ENCODE measurements at places on chromosomes 3 and 15.
A peak's percentile ranks its signal among the peaks of the same experiment; 100 is the strongest.

GRCh38 chr3:16338999-16339398, 74.0 kb downstream of the OXNAD1 start:
- DNase-seq: no peak

- DNase-seq: no peak
Observed at GRCh38 chr3:95177096-95177495, 1114.2 kb downstream of the NSUN3 start.

DNA sequence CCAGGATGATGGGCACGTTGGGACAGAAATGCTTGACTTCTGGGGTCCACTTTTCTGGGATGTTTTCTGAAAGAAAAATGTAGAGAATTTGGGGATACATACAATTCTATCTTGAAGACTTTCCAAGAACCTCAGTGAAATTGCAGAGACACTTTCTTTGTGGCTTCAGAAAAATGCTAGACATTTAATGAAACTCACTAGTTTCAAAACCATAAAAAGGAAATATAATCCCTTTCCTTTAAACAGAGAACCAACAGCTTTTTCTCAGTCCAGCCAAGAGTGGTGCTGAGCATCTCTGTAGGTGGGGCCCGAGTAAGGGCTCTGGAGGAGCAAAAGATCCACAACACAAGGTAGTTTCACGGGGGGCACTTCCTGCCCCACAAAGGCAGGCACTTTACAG, 4.4 kb upstream of the GPX1 start:
- DNase-seq: no peak

GRCh38 chr3:30986551-30986950, 92.1 kb upstream of the GADL1 start:
- DNase-seq: no peak

GRCh38 chr3:5191555-5192304, 4.2 kb downstream of the EDEM1 start:
- no peak for DNase-seq

DNA sequence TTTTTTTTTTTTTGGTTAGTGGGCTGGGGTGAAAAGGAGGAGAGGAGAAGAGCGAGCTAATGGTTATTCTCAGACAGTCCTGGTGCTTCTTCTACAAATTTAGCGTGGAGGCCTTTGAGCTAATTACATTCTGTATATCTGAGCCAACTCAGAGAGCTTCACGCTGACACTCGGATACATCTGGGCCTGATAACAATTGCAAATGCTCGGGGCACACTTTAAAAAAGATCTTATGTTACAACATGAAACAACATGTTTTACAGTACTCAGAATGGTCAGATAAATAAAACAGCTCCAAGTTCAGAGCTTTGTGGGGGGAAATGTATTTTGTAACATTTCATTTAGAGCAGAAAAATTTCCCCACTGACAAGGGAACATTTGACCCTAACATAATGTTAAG, 966.9 kb upstream of the NR2F2 start:
- no peak for DNase-seq

DNA sequence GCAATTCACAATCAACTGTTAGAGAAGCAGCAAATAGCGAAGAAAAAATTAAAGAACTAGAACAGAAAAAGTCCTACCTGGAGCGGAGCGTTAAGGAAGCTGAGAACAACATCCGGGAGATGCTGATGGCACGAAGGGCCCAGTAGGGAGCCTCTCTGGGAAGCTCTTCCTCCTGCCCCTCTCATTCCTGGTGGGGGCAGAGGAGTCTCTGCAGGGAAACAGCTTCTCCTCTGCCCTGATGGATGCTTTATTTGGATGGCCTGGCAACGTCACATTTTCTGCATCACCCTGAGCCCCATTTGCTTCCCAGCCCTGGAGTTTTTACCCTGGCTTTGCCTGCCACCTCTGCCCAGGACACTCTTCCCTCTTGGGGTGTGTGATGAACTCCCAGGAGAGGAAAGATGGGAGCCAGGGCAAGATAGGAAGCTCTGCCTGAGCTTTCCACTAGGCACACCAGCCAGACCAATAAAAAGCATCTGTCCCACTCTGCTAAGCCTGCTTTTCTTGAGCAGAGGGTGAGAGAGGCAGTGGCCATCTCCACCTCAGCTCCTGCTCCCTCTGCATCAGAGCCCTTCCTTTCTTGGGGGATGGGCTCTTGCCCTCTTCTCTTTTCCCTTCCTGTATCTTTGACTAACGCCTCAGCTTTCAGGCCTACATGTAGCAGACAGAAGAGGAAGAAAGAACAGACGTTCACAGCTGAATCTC, 39.4 kb downstream of the PPARG start:
- no peak for DNase-seq

- DNase-seq: peak; percentile 83
Observed at GRCh38 chr15:47742334-47742733, 25.0 kb downstream of the SEMA6D start.

DNA sequence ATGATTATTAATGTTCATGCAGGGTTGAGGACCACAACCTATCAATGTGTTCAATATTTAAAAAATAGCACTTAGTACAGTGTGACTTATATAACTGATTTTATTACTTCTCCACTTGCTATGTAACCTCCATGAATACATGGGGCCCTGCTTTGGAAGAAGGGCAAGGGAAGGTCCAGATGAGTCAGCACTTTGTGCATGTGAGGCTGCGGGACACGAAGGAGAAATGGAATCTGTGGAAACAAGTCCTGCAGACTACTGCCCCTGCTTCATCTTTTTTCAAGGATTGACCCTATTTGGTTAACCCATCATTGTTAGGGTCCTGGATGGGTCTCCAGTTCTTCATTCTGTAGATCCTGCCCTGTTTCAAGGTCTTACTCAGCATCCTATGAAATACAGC, 1.6 kb downstream of the NXPE3 start:
- DNase-seq: peak; percentile 10

GRCh38 chr15:67120839-67121643, 55.6 kb downstream of the SMAD3 start:
- DNase-seq: peak; percentile 54

GRCh38 chr3:141737093-141737492, 1.0 kb upstream of the RNF7 start:
- DNase-seq: no peak

DNA sequence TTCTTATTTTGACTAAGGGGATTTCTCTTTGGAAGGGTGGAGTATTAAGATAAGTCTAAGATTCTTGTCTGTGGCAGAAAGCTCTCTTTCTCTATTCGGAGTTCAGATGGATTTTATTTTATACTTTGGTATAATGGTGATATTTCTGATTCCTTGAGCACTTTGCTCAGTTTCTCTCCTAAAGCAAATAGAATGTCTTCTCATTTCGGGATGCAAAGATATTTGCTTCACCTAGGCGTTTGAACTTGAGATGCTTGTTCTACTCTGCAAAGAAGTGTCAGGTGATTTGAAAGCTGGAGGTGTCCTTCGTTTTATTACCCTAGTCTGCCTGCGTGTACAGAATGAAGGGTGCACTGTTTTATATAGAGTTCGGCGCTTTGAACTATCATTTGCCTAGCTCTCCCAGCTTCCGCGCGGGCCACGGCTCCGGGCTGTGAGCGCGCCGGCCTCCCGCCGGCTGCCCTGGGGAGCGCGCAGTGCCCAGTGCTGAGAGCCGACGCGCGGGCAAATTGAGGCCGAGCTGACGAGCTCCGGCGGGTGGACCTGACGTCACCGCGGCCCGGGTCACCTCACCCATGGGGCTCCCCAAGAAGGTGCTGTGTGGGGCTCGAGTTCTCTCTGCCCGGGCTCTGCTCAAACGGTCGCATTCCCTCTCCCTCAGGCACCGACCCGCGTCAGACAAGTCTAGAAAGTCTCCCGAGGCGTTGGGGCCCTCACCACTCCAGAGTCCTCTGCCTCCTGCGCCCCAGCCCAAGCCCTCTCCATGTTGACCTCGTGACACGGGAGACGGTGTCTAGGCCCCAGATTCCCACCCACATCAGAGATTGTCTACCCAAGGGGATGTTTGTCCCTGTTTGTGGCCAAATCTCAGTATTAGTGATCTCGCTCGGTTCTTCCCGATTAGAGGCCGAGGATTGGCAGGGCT, 7.5 kb downstream of the SOX2 start:
- peak; percentile 63 for DNase-seq

DNA sequence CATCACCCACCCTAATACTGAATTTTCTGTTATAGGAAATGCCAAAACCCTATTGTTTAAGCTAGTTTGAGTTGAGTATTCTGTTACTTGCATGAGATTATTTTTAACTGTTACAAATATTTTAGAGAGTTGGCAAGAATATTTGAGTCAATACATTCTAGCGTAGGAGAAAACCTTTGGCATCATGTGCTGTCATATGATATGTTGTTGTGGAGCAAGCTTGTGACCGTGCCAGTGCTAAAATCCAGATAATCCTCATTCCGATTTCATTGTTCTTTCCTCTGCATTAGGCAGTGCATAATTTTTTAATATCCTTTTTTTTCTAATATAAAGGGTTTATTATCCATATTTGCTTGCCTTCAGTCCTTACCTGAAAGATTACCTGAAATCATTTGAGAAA, 168.0 kb upstream of the GMNC start:
- no peak for DNase-seq

DNA sequence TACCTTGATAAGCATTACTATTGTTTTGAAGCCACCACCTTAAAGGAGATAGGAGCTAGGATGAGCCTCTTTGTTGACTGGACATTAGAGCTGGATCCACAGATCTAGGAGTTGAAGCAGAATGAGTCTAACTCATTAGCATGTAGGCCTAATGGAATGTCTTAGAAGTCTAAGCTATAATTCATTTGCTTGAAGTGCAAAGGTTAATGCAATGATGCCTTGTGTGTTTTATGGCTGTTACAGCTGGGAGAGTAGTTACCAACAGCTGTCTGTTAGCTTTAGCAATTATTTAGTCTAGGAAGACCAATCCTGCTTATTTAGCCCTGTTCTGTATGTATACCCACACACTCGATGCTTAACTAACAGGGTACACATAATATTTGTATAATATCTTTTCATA, 419.3 kb downstream of the TUSC7 start:
- DNase-seq: no peak

DNA sequence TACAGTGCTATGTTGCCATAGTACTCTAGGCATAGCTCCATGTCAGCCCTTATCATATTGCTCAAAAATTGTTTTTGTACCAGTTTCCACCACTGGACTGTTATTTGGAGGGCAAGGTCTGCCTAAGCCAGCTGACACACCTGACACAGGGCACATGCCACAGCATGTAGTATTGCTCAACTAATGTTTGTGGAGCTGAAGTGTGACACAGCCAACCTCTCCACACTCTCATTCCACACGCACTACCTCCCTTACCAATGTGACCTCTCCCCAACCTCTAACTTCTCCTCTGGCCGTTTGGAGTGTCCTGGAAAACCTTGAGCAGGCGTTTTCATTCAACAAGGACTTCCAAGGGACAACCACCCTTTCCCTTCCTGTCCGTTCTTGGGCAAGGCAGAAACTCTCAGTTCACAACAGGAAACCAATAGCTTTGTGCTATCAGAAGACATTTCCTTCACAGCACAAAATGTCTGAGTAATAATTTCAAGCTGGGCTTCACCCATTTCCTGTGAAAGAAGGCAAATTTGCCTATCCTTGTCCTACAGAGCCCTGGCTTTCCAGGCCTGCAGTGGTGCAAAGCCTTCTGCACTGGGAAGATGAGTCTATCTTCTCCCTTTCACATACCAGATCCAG, 38.4 kb downstream of the TLNRD1 start:
- DNase-seq: no peak

GRCh38 chr3:179651687-179652446, 973 bp upstream of the USP13 start:
- DNase-seq: peak; percentile 20

GRCh38 chr15:33145447-33145846, 49.1 kb downstream of the FMN1 start:
- no peak for DNase-seq

- no peak for DNase-seq
Observed at GRCh38 chr3:45249391-45249790, 23.3 kb upstream of the TMEM158 start.

DNA sequence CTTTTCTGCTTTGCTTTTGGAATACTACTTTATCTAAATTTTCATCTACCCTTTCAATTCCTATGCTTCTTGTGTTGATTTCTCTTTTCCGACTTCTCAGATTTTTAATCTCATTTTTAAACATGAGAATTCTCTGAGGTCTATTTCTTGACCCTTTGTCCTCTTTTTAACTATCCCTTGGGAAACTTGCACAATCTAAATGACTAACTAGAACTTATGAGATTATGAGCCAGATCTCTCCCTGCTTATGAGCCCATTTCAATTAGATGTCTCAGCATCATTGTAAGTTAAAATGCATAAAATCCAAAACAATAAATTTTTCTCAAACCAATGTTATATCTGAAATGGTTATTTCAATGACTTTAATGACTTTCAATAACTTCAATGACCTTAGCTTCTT, 296.9 kb upstream of the AGTR1 start:
- DNase-seq: no peak

- peak; percentile 1 for DNase-seq
Observed at GRCh38 chr15:61750271-61751084, 309.8 kb downstream of the VPS13C start.

GRCh38 chr15:65981837-65982626, 112.7 kb downstream of the RAB11A start:
- peak; percentile 73 for DNase-seq

DNA sequence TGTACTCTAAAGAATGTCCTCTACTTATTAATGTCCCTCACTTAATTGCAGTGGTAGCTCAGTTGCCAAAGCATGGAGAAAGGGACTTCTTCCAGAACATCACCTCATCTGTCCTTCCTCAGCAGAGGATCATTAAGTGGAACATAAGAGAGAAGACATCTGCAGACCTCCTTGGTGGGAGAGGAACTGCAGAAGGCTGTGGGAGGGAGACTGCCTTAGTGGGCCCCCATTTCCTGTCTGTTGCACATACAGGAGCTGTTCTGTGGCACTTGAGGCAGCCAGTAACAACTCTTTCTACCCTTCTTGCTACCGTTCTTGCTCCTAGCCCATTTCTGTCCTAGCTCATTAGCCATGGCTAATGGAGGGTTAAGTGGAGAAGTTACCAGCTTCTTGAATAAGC, 33.6 kb downstream of the HPS3 start:
- no peak for DNase-seq

DNA sequence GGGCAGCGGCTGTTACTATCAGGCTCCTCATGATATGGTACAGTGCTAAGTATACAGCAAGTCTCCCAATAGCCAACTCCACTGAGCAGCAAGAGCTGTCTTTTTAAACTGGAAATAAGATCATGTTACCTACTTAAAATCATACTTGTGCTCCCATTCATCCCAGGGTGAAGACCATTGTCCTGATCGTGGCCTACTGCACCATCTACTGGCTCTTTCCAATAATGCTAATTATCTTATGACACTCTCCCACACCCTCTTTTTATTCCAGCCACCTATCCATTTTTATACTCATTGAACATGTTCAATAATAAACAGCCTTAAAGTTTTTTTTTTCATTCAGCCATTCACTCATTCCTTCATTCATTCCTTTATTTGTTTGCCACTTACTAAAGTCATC, 117.7 kb downstream of the GBE1 start:
- no peak for DNase-seq
